ENCODE measurements at places on chromosomes 5 and 9.

GRCh38 chr5:124453221-124454051 is 293.0 kb downstream of the ZNF608 start:
- DNase-seq: no peak

DNA sequence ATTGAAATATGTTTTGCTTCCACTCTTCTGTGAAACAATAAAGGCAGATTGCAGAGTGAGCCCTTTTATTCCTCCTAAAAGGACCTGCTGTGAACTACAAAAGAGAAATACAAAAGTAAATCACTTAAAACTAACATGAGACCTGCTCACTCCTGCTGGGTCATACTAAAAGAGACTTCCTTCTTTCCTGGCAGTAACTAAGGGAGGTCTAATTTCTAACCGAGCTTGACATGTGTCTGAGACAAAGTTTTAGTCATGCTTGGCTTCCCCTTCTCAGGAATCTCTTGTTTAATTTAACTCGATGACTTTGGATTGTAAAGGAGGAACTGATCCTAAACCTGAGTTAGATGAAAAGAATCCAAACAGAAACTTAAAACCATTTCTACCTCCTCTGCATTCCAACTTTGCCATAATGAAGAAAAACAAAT is 86.4 kb upstream of the CDH6 start:
- no peak for DNase-seq

- DNase-seq: no peak
These were observed 38.2 kb downstream of the SERINC5 start for GRCh38 chr5:80217667-80218066.

- DNase-seq: no peak
These were observed 99.7 kb upstream of the CDKN2B start for GRCh38 chr9:22108581-22109370.

- DNase-seq: no peak
These were observed 513.6 kb downstream of the RASEF start for GRCh38 chr9:82549174-82549821.

DNA sequence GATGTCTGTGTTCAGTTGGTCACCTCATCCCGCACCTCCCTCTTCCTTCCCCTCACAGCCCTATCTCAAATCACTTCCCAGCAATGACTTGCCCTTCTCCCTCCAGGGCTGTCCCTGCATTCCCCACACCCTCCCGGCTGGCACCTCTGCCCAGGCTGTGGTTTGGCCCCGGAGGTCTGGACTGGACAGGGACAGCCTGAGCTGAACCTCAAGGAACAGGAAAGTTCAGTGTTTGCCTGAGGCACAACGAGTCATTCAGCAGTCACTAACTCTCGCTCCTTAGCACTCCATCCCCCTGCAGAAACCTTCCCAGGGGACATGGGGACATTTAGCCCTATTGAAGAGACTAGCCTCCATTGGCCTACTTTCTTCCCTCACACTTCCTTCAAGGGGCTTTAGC is 58.3 kb upstream of the MAP3K1 start:
- no peak for DNase-seq

DNA sequence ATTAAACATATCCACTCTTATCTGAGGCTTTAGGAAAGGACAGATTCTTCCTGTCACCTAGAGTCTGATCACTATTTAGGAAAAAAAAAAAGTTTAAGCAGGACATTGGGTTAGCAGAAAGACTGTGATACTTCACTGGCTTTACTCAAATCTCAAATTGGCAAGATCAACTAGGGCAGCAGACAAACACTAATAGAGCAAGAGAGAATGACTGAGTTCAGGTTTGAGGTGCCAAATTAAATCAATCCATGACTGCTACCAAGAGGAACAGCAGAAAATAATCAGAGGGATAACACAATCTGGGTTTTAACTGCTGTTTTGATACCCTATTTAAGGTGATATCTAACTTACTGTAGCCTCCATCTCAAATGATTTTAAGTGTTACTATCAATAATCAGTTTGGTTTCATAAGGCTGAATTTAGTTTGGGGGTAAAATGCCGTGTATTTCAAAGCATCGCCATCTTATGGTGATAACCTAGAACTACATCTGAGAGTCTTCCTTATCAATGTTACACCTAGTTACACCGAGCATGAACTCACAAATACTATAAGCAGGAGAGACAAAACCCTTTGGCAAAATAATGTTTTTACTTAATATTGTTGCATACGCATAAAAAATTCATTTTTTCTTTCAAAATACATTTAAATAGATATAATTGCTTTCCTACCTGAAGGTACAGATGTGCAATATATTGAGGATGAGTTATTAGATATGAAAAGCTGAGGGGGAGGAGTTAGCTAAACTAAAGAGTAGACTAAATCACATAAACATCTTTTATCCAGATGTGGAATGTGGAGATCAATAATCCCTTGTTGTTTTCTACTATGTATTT is 286.4 kb upstream of the CDH12 start:
- peak; percentile 3 for DNase-seq

DNA sequence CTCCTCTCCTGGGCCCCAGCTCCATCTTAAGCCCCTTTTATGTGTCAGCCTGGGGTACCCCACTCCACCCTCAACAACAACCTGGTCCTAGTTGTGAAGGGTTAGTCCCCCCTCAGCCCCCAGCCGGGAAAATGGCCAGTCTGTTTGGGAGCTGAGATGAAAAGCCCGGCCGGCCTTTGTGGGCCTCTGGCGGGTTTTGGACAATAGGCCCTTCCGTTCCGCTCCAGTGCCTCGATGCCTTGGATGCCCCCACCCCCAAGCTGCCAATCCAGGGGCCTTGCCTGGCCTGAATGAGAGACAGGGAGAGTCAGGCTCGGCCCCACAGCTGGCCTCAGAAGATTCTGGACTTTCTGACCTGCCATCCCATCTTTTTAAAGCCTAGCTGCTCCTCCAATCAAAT is 9.2 kb downstream of the CNTFR start:
- DNase-seq: no peak

GRCh38 chr9:128733256-128733655 is 9.3 kb upstream of the ZDHHC12 start:
- DNase-seq: peak; percentile 97

DNA sequence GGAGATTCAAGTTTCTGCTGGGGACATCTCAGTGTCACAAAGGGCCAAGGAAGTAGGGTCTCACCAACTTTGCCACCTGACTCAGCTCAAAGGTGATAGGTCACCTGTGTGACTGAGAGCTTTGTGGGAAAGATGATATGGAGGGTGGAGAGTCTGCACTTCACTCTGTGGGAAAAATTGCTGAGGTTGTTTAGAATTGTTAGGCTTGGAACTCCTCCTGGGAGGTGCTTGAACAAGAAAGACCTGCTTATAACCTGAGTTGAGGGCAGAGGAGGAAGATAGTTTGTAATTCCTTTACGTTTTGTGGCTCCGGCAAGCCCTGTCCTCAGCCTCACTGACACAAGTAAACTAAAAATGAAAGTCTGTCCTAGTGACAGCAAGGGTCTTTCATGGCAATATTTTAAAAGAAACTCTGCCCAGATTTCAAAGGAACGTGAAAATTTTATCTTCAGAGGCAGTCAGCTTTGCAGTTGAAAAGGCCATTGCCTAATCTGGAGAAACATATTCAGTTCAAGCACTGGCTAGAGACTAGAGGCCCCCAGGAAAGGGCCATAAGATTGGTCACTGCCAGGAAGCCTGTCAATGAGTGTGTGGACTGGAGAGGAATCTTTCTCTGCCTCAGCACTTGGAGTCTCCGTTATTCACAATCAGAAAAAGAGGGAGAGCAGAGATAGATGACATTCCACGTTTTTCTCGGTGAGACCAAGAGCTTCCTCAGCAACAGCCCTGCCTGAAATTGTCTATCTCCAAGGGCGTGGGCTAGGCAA is 23.2 kb downstream of the PCDHAC2 start:
- no peak for DNase-seq

DNA sequence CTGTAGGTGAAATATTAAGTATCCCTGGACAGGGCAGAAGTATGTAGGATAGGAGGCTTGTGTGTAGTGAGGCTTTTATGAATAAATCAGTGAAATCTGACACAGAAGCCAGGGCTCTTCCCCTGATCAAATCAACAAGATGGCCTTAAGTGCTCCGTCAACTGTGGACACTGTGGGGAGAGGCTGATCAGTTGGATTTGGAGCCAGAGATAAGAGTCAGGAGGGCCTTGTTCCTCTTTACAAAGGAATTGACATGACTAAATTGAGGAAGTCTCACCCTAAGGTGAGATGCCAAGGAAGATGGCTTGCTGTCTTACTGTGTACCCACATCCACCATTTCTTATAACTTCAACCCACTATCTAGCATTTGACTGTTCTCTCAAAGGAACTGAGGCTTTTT is 91.6 kb upstream of the PRRC1 start:
- no peak for DNase-seq

GRCh38 chr9:106065136-106065535 is 370.8 kb downstream of the TMEM38B start:
- DNase-seq: no peak

GRCh38 chr5:50576265-50576664 is 90.2 kb upstream of the PARP8 start:
- no peak for DNase-seq

DNA sequence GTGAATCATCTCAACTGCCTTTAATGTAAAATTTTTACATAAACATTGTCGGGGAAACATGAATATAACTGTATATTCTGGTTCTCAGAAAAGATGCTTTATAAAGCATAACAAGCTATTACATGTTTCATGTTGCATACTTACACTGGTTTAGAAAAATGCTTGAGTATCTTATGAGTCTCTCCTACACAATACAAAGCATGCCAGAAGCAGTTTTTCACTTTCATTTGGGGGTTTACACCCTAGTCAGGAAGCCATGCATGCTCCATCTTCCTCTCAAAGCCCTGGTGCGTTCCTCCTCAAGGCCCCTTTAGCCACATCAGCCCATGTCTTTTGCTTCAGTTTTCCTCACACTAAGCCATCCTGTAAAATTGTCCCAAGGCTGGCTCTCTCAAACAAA is 22.8 kb downstream of the ELAVL2 start:
- DNase-seq: no peak

DNA sequence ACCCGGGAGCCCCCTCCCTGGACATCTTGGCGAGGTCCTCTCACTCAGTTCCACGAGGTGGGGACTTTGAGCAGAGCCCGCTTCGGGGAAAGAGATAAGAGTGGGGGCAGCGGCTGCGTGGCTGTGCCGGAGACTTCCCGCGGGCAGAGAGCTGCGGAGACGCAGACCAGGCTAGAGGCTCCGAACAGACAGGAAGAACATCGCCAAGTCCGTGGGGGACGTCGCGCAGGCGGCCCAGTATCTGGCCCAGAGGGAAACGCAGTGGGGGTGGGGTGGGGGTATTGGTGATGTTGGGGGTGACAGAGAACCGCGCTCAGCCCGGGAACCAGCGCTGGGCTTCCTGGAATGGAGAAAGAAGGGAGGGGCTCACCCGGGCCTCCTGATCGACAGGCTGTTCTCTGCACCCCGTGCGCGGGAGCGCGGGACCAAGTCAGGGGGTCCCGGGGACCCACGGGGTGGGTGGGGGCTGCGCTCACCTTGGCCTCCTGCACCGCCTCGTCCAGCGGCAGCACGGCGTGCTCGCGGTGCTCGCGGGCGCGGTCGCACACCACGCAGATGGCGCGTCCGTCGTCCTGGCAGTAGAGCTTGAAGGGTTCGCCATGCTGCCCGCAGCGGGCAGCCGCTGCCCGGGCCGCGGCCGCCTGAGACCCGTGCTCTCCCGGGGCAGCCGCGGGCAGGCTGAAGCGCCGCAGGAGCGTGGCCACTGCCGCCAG is 727 bp downstream of the TRIM7 start:
- no peak for DNase-seq

DNA sequence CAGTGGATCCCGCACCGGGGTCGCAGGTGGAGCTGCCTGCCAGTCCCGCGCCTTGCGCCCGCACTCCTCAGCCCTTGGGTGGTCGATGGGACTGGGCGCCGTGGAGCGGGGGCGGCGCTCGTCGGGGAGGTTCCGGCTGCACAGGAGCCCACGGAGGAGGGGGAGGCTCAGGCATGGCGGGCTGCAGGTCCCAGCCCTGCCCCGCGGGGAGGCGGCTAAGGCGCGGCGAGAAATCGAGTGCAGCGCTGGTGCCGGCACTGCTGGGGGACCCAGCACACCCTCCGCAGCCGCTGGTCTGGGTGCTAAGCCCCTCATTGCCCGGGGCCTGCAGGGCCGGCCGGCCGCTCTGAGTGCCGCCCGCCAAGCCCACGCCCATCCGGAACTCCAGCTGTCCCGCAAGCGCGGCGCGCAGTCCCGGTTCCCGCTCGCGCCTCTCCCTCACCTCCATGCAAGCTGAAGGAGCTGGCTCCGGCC is 120.6 kb upstream of the MEF2C start:
- no peak for DNase-seq

- DNase-seq: peak; percentile 45
These were observed 8.6 kb downstream of the RUFY1 start for GRCh38 chr5:179558932-179559283.

GRCh38 chr5:174400461-174400860 is 323.9 kb upstream of the MSX2 start:
- no peak for DNase-seq

- DNase-seq: no peak
These were observed 86.1 kb downstream of the SH3TC2 start for GRCh38 chr5:148976569-148977381.

GRCh38 chr5:32520972-32521371 is 64.4 kb upstream of the SUB1 start:
- DNase-seq: no peak

- DNase-seq: no peak
These were observed 35.1 kb upstream of the ZCCHC7 start for GRCh38 chr9:37085233-37085632.

- no peak for DNase-seq
These were observed 222.2 kb downstream of the AOPEP start for GRCh38 chr9:94948567-94949235.

- DNase-seq: no peak
These were observed 53.3 kb downstream of the GLDC start for GRCh38 chr9:6592231-6592630.

- no peak for DNase-seq
These were observed 1919.1 kb upstream of the CDH9 start for GRCh38 chr5:28957450-28957849.

DNA sequence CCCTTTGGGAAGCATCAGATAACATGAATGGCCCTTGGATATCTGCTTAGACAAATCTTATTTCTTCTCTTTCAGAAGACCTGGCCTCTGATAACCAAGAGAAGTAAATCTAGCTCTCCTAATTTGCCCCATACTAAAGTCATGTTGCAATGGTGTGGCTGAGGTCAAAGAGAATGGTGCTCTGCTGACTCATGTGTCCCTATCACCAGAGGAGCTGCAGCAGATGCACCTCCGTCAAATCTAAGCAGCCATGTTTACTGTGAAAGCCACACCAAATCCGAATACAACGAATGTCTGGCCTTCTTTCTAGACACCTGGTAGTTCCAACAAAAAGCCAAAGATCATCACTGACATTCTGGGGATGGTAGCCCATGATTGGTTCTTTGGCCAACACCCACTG is 23.2 kb downstream of the RETREG1 start:
- DNase-seq: no peak

DNA sequence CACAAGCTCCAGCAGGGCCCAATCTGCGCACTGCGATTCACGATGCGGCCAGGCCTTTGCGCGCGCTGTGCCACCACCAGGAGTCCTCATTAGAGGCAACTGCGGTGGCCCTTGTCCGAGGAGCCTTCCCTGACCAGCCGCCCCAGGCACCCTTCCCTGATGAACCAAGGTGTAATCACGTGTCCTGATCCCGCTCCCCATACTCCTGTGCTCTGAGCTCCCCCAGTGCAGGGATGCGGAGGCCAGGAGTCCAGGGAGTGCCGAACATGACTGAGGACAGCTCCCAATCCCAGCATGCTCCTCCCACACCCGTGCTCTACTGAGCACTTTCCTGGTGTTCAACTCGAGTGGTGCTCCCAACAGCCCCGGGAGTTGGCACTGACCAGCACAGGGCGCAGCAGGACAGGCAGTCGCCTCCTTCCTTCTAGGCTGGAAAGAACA is 134.8 kb downstream of the ZNF354C start:
- no peak for DNase-seq

All from HuH-7 (cell line).